ENCODE measurements at places on chromosomes 3 and 15. TPM values are rescaled to one million over a fixed set of nuclear protein-coding genes. Genes with fewer than 3 reads are reported as not detected.

DNA sequence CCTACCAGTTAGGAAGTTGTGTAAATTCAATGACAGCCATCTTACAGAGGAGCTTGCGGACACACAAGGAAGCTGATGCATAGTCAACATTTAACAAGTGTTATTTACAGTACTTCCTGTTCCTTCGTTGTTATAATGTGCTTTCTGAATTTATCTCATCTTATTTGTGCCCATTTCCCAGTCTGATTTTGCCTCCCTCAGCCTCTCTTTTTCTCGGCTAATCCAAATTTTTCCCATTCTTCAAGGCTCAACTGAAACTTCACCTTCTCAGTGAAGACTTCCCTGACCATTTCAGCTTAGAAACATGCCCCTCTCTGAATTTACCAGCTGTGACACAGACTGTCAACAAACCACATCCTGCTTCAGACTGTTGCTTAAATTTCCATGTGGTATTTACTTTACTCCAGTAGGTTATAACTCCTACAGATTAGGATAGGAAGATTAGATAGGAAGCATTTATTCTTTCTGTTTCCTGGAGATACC lies 55.7 kb upstream of the CP start:
- DNase-seq: no peak

GRCh38 chr3:67526246-67526645 lies 128.2 kb downstream of the SUCLG2 start:
- DNase-seq: no peak

DNA sequence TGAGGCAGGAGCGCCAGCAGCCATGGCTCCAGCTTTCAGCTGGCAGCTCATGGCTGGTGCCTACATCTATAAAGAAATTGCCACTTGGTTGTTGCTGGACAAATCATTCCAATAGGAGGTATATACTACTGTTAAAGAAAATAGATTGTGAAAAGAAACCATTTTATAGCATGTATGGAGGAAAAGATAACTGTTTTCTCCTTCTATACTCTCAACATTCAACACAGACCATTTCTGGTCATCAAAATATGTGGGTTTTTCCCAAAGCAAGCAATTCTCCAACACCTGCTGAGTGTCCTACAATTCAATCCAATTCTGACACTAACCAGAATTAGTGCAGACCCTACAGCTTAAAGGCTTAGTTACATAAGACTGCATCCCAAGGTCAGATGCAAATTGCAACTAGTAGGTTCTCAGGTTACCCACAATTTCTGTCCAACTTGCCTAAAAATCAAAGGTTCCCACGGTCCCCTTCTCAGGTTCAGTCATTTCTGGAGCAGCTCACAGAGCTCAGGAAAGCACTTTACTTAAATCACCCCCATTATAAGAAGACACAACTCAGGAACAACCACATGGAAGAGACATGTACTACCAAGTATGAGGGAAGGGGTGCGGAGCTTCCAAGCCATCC lies 42.4 kb upstream of the STRIT1 start:
- DNase-seq: no peak

DNA sequence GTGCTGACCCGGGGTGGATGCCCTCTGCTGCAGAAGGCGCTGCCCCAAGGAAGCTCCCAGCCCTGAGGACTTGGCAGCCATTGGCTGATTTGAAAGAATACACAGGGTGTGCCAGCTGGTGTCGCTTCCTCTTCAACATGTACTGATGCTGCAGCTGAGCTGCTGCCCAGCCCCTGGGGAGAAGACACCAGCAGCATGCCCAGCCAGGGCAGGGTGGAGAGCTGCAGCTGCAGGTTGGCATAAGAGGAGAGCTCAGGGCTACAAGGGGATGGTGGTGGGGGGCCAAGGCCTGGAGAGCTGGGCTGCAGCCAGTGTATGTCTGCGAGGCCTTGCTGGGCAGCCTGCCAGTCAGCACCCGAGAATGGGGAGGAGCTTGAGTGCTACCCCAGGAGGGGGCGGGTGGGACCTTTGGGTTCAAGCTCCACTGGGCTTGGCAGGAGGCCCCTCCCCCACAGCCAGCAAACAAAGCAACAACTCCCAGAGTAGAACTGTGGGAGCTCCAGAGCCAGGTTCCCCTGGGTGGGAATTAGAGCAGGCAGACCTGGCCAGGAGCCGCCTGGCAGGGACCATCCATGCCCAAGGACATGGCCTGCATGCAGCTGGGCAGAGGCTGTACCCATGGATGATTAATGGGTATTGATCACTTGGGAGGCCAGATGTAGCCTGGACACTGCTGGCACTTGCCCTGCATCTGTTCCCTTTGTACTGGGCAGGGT lies 9.2 kb upstream of the SEMA4B start:
- DNase-seq: peak; percentile 37

DNA sequence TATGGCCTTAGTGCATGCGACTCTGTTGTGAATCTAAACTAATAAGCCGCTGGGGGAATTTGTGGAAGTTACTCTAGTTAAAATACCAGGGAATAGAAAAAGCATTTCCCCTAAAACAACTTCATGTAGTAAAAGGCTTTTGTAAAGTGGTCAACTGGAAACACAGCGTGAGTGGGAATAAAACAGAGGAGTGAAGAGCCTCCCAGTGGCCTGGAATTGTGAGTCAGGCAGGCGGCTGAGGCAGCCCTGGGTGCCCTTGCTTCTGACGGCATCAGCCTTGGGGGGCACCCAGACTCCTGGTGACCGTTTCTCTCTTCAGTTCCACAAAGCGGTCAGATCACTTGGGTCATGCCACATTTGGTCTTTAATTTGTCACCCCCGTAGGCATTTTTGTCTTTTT lies 108.4 kb downstream of the GHSR start:
- DNase-seq: no peak

DNA sequence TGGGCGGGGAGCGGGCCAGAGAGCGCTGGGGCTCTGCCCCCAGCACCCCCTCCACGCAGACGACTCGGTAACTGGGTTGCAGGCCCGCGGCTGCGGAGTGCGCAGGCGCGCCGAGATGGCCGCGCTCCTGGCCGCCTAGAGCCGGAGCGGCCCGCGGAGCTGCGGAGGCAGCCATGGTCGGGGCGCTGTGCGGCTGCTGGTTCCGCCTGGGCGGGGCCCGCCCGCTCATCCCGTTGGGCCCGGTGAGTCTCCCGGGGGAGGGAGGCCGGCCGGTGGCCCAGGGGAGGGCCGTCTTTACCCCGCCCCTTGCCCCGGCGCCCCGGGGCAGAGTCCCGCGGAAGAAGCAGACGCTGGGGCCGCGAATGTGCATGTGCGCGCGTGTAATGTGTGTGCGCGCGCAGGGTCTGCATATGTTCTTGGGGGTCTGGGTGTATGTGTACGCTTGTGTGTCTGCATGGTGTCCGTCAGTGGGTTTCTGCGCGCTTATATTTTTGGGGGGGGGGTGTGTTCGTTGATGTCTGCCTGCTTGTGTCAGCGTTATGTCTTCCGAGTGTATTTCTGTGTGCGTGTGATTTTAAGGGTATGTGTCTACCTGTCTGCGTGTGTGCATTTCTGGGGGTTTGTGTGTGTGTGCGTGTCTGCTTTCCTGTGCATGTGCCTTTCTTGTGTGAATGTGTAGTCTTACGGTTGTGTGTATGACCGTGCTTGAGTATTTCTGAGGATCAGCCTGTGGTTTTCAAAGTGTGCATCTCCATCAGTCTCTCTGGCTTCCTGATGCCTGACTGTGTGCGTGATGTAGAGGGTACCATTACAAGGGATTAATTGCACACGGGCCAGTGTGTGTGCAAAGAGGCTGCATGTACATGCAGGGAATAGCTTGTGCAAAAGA lies at the start of gene ABHD14A:
Gene ABHD14A, plus strand, starts transcription at position 102 of the 889 bp plus-strand sequence. Its CDS starts 72 bp downstream, at position 174.
- peak; percentile 68 for DNase-seq

GRCh38 chr3:122389197-122389596 lies 5.2 kb downstream of the FAM162A start:
- no peak for DNase-seq

DNA sequence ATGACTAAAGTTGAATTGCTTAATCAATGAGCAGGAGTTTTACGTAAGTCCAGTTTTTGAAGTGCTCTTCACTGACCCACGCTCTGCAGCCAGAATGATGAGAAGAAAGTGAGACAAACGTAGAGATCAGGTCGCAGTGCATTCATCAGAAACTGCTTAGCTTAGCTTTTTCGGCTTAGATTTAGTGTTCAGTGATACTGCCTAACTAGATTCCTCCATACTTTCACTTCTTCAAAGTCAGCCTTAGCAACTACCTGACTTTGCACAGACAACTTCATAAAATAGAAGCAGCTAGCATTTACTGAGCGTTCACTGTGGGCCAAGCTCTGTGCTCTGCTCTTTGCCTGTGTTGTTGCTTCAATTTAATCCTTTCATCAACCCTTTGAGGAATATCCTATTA lies 116.1 kb downstream of the KCNH8 start:
- DNase-seq: no peak

DNA sequence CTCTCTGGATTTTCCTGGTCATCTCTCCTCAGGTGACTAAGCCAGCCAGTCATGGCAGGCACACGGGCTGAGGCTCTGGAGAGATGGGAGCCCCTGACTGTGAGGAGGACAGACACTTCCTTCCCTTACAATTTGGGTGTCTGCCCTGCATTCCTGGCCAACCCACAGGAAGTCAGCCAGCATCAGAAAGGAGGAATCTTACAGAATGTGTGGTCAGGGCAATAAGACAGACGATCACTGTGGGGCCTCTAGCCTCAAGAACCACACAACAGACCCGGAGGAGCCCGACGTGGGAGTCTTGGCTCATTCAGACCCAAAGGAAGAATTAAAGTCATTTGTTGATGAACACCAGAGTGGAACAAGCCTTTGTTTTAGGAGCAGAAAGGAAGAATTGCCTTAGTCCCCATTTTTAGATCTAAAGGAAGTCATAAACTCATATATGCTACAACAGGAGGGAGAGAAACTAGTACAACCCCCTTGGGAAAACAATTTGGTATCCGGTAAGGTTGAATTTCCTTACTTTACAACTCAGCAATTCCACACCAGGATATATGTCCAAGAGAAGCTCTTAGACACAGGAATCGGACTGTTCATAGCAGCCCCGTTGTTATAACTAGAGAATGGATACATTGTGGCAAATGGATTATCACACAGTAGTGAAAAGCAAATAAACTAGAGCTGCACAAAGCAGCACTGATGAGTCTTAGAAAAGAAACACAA lies 62.2 kb downstream of the ABTB1 start:
- no peak for DNase-seq

DNA sequence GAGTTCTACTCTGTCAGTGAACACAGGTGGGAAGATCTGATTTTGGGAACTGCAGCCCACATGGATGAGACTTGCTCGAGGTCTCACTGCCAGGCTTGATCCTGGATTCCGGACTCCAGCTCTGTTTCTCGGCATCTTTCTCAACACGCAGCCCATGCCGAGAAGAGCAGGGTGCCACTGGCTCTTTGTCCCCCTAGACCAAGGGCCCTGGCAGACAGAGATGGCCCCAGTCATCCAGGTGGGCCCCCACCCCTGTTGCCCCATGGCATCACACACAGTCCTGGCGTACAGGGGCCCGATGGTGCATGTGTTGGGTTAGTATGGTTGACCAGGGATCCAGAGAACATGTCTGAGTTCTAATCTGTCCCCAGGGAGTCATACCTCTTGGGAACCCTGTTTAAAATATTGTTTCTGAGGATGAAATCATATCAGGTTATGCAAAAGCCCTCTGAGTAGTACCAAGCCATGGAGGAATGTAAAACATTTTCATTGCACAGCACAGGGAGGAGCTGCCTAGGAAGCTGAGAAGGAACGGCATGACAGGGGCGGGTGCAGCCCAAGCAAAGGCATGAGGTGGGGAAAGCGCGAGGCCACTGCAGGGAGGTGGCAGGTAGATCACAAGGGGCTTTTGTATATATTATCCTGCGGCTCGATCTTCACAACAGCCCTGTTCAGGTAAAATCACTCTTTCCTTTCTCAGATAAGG lies 320.6 kb downstream of the UACA start:
- no peak for DNase-seq

DNA sequence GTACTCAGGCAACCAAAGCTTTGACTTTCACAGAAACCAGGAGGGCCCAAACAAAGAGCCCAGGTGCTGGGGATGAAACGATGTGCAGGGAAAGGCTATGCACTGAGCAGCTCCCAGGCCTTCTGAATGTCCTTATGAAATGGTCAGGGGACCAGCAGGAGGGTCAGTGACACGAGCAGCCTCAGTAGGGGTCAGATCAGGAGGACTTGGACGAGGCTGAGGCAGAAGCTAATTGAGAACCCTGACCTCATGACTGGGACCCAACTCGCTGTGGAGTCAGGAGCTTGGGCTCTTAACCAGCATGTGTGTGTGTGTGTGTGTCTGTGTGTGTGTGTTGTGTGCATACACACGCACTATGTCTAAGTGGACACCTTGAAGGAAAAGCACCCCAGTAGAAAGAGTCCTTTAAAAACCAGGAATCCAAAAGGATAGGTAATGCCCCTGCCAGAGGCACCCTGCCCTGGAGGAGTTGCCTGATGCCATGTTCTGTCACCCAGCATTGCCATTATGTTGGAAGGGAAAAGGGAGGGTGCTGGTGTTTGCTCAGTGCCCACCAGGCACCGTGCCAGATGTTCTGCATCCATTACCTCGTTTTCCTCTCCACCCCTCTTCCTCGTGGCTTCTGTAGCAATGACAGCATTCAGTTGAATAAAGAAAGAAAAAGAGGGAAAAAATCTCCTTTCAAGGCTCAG lies 50.9 kb downstream of the CORO2B start:
- DNase-seq: no peak

The KBTBD13 gene
- total RNA-seq: not detected

The ZCWPW2 gene
- total RNA-seq: 0.54 TPM

The FURIN gene
- total RNA-seq: 130 TPM

The PTPRG gene
- not detected for total RNA-seq
